Progenitor cell of endocrine pancreas (in vitro differentiated cells): ENCODE measurements at places on chromosomes 7 and 10.

- no peak for DNase-seq
These were observed 9.8 kb downstream of the AGR2 start for GRCh38 chr7:16794986-16795385.

DNA sequence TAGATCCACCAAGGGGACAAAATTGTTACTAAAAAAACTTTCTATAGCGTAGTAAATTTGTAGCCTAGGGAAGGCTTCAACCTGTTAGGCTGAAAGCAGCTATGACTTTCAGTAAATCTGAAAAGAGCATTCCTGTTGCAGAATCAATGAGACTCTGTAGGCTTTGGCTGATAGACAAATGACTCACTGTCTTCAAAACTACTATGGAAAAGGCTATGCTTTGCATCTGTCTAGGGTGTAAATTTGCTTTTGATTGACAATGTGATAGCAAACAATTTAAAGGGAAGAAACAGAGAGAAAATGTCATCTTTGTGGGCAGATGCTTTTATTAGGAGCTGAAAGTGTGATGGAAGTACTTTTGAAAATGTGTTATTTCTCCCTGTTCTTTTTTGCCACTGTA, 60.6 kb downstream of the ARL5B start:
- DNase-seq = no peak

DNA sequence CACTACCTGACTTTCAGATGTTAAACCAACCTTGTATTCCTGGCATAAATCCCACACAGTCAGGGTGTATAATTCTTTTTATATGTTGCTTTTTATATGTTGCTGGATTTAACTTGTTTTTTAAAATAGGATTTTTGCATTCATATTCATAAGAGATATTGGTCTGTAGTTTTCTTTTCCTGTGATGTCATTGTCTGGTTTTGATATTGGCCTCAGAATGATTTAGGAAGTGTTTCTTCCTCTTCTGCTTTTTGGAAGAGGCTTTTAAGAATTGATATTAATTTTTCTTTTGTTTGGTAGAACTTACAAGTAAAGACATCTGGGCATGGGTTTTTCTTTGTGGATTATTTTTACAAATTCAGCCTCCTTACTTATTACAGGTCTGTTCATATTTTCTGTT, 93.1 kb downstream of the CARD11 start:
- no peak for DNase-seq

DNA sequence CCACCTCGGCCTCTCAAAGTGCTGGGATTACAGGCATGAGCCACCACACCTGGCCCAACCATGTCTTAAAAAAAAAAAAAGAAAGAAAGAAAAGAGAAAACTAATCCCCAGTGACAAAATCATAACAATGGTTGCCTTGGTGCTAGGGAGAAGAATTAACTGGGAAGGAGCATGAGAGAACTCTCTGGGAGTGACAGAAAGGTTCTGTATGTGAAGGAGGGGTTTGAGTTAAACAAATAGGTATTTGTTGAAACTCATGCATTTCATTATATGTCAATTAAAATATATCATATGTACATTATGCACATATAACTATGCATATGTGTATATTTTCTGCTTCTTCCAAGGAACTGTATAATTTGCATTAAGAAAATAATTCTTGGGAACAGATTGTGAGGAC, 33.3 kb downstream of the INA start:
- no peak for DNase-seq

- DNase-seq = no peak
These were observed 544.3 kb upstream of the MGMT start for GRCh38 chr10:128922619-128923196.

DNA sequence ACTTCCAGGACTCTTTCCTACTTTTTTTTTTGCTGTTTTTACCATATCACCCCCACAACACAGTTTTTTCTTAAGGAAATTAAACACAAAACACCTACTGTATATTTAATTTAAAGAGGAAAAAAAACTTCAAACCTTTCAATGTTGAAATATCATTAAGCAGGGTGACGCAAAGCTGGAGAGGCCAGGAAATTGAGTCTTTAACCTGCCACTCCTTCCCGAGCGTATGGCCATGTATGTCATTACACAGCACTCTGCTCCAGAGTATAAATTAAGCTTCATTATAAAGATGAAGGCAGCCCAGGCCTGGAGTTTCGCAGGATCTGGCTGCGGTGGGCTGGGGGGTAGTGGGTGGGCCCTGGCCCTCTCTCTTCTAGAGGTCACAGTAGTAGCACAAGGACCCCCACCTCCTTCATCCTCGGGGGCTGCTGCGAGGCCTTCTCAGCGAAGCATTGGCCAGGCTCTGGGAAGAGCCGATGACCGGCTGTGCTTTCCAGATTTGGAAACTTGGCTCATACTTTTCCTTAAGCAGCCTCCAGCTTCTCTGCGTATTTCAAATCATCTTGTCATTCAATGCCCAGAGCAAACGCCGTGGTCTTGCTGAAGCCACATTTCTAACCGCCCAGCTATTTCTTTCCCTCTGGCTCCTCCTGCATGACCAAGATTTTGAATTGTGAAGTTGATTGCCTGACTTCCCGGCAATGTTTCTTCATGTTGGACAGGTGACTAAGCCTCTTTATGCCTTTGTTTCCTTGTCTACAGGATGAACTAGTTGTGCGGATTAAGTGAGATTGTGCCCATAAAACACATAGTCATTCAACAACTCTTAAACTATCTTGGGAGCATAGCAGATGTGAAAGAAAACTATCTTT, 765.1 kb downstream of the SUGCT start:
- DNase-seq = no peak

- no peak for DNase-seq
These were observed 16.2 kb downstream of the CHST3 start for GRCh38 chr10:71980181-71981014.

GRCh38 chr10:53315709-53316108, 543.1 kb upstream of the MBL2 start:
- DNase-seq = no peak

- DNase-seq = no peak
These were observed 1.2 kb downstream of the AGFG2 start for GRCh38 chr7:100540073-100540723.

DNA sequence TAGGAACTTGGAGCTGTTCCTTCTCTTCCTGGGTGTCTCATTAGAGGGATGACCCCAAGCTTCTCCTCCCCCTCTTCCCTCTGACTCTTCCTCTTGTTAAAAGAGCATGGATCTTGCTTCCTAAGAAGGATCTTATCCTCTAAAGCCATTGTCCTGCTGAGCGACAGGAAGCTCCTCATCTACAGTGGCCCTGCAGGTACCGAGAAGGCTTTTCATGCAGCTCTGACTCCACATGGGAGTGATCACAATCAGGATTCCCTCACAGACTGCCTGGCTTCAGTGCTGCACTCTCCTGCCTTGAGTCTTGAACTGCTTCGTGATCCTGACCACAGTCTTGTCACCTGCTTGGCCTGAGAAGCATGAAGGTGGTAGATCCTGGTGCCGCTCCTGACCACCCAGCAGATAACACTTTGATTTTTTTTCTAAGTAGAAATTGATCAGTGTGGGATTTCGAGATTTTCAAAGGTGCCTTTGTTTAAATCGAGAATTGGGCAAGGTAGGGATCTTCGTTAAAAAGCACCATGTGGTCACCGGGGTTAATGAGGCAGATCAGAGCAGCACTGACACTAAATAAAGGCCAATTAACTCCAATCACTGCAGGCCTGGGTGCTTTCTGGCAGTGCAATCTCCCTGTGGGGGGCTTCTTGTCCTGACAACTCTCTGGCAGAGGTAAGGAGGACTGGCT, 376.4 kb downstream of the NRG3 start:
- no peak for DNase-seq

GRCh38 chr10:85787881-85788280, 578.7 kb downstream of the GRID1 start:
- no peak for DNase-seq

- peak; percentile 48 for DNase-seq
These were observed 1.0 kb downstream of the CHST15 start for GRCh38 chr10:124092250-124092859.

GRCh38 chr10:4688601-4689000, 137.4 kb upstream of the AKR1E2 start:
- DNase-seq = no peak

GRCh38 chr10:119393019-119393418, 149.5 kb downstream of the RGS10 start:
- no peak for DNase-seq

DNA sequence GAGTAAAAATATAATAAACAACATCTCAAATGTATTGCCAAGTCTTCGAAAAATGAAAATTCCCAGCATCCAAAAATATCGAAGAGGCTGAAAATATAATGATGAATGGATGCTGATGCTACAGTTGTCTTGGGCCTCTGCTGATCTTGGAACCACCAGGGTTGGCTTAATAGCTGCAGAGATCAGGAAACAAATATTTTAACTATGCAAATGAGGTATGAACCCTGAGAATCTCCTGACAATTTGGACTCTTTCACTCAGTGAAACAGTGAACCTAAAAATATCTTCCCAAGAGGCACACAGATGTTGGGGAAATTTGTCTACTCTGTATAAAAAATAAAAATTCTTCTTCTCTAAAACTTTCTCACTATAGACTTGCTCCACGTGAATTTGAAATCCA, 97.7 kb upstream of the EGFR start:
- DNase-seq = no peak

DNA sequence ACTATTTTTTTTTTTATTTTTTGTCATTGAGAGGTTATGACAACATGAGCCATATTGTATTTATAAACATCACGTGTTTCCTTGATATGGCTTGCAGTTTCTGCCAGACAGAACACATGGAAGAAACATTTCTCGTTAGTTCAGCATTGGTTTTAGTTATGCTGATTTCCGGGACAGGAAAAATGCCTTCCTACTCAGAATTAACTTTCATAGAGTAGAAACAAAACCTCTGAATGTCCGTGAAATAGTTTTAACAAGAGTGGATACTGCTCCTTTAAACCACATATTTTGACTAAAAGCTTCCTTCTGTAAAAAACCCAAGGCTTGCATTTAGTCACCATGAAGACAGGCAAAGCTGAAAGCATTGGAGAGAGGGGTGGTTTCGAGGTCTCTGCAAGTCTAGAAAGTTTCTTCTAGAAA, 240.4 kb downstream of the KIAA1217 start:
- DNase-seq = no peak

GRCh38 chr7:29619848-29620555, 56.4 kb downstream of the PRR15 start:
- no peak for DNase-seq

GRCh38 chr10:11746883-11747539, 4.8 kb downstream of the ECHDC3 start:
- no peak for DNase-seq

- DNase-seq = no peak
These were observed 826 bp downstream of the GIMAP7 start for GRCh38 chr7:150515248-150516147.

- DNase-seq = no peak
These were observed 343.7 kb downstream of the TCERG1L start for GRCh38 chr10:130967784-130968183.

GRCh38 chr7:98284335-98285036, 3.0 kb downstream of the BRI3 start:
- no peak for DNase-seq

DNA sequence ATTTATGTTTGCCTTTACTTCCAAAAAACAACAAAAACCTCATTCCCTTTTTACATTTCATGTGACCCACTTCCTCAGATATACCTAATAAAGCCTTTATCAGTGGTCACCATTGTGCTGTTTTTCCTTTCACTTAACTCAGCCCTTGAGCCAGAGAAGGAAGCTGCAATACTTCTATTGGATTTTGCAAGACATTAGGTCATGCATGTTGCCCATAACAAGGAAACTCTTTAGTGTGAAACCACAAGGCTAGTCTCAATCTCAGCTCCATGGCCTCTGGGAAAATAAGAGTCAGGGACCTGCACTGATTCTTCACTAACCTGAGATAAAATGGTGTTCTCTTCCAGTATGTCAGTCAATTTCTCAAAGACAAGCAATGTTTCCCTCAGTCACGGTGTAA, 27.8 kb downstream of the STEAP4 start:
- no peak for DNase-seq

GRCh38 chr7:103794424-103794823, 195.0 kb downstream of the RELN start:
- DNase-seq = no peak

DNA sequence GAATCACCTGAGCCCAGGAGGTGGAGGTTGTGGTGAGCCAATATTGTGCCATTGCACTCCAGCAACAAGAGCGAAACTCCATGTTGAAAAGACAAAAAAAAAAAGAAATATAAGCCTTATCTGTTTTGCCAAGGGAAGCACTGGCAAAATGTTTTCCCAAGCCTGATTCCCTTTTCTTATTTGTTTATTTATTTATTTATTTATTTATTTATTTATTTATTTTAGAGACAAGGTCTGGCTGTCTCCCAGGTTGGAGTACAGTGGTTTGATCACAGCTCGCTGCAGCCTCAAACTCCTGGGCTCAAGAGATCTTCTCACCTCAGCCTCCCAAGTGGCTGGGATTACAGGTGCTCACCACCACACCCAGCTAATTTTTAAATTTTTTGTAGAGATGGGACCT, 44.2 kb downstream of the SVOPL start:
- DNase-seq = no peak

DNA sequence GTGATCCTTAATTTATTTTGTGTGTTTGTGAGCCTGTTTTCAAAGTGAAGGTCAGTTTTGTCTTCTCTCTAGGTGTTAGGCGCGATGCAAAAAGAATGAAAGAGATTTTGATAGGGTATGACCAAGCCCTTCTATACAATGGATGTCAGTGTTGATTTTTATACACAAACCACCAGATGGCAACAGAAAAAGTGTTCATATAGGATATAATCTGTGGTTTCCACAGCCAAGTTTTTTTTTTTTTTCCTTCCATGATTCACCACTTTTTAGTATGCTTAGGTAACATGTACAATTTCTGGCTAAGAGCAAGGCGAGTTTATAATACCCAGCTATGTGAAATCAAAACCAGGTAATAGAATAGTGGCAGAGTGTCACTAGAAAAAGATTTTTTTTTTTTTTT, 8.1 kb downstream of the SDK1 start:
- no peak for DNase-seq

DNA sequence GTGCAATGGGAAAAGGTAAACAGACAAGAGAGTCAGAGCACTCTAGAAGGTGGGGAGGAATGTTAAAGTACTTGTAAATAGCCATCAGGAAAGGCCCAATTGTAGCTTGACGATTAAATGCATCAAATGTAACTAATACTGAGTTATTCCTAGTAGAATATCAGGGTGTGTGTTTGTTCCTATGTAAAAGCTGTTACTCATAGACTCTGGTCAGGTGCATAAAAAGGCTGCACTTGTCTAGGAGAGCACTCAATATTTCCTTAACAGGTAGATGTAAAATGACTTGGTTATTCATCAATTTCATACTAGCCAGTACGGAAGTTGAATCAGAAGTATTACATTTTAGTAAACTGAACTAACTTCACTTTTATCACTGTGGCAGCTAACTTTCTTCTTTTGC, 179.7 kb upstream of the AGR3 start:
- no peak for DNase-seq

- no peak for DNase-seq
These were observed 11.8 kb downstream of the GPR146 start for GRCh38 chr7:1055956-1056784.

DNA sequence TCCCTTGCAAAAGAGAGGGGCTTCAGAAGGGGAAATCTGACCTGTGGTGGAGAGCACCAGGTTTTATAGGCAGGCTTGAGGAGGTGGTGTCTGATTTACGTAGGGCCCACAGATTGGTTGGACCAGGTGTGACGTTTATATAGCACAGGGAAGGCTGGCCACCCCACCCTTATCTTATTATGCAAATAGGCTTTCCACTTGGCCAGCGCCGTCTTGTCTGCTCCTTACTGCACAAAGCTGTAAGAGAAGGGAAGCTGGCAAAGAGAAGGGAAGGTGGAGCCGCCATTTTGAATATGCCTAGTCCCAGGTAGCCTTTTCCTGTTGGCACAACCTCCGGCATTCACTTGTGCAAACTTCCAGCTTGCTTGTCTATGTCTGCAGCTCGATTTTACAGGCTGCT, 221.4 kb downstream of the GATA3 start:
- DNase-seq = no peak

- DNase-seq = no peak
These were observed 34.0 kb upstream of the DGKB start for GRCh38 chr7:14936554-14936953.
